ENCODE measurements at places on chromosomes 5 and 9.

DNA sequence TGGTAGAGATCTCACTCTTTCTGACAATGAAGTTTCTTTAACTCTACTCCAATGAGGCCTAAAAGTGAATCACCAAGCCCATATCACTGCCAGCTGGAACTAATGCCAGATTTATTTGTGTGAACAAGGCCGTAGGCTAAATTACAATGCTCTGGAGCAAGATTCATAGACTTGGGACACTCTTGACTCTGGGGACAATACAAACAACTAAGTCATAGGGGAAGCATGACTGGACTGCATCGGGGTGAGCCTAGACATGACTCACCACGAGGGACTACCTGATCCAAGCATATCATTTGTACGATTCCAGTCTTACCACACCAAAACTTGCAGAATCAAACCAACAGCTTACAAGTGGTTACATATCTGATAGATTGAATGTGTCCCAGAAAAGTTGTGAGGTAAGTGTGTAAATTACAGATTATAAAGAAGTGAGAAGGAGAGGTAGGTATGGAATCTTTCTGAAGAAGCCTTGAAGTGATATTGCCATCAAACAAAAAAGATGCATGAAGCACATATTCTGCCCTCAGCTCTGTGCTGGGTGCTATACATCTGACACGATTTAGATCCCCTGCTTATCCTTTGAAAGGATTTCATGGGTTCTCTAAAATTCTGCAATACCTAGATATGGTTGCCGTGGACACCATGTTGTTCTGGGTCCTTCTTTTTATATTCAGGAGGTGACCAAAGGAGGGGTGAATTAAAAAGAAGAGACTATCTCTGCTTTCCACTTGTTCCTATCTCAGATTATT is 199.3 kb upstream of the PDE4D start:
- no peak for DNase-seq

DNA sequence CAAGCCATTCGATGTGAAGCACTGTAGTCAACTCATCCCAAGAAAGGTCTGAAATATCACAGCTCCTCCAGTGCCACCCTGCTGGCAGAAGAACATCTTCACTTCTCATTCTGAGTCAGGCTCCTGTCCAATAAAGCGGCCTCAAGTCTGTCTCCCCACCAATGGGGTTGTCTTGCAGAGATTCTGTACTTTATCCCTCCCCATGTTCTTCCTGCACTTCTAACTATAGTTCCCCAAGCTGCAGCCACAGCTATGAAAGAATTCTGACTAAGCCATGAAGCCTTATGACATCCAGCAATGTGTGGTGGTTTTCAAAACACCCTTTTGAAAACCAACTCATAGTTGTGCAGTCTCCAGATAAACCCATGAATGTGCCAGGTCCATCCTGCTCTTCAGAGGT is 6.8 kb downstream of the MACROH2A1 start:
- DNase-seq = no peak

GRCh38 chr9:89601856-89602562 is 2.8 kb upstream of the GADD45G start:
- no peak for DNase-seq

DNA sequence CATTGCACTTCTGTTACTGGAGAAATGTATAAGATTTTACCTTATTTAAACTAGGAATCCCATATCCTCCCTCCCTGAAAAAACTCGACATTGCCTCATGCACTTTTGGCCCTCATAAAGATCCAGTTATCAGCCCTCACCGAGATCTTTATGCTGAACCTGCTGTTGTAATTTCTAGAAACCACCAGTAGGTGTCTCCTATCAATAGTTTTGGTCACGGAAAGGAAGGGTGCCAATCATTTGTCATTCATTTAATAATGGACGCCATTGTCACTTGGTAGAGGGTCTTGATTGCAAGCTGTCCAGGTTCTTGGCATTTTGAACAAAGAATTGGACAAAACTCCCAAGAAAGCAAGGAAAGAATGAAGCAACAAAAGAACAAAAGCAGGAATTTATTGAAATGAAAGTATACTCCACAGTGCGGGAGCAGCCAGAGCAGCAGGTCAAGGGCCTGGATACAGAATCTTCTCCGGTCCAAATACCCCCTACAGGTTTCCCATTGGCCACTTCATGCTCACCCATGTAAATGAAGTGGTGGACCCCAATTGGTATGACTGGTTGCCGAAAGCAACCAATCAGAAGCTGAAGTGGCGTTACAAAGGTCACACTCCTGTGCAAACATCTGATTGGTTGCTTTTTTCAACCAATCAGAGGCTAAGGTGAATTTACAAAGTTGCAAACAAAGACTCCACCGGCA is 524.3 kb downstream of the PSAT1 start:
- DNase-seq = no peak

DNA sequence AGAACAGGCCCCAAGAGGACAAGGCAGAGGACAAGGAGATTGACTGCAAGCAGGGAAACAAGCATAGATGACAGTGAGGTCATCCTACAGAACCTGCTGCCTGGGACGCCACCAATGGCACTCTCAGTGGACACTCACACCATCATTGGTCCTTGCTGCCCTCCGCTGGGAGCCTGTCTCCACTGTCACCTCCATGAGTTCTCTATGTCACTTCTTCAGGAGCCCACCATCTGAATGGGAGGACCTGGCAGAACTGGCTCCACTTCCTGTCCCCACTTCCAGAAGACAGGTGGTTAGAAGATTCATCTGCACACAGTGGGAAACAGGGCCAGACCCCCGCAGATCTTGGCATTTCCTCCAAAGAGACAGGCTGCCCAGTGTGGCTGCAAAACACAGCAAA is 188.9 kb downstream of the HSD17B3 start:
- no peak for DNase-seq

GRCh38 chr9:116286297-116286696 is 132.7 kb downstream of the PAPPA start:
- DNase-seq = no peak

DNA sequence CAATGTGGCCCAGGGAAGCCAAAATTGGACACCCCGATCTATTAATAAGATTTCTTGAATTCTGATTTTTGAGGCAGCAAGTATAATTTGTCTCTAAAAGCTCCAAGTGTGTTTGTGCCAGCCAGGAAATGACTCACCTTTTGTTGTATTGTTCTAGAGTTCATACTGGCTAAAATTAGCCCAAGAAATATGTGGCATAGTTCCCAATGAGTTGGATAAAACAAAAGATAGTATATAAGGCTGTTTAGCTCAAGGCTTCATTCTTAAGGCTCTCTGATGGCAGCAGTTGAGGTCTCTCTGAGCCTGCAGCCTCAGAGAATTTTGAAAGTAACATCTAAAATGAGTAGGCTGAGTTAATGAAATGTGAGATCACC is 21.6 kb downstream of the HMGXB3 start:
- no peak for DNase-seq

GRCh38 chr5:134106991-134107701 is 7.3 kb upstream of the TCF7 start:
- DNase-seq = no peak

GRCh38 chr5:56522169-56522568 is 289.0 kb upstream of the ANKRD55 start:
- DNase-seq = no peak

GRCh38 chr5:58187432-58188261 is 272.2 kb downstream of the PLK2 start:
- no peak for DNase-seq

DNA sequence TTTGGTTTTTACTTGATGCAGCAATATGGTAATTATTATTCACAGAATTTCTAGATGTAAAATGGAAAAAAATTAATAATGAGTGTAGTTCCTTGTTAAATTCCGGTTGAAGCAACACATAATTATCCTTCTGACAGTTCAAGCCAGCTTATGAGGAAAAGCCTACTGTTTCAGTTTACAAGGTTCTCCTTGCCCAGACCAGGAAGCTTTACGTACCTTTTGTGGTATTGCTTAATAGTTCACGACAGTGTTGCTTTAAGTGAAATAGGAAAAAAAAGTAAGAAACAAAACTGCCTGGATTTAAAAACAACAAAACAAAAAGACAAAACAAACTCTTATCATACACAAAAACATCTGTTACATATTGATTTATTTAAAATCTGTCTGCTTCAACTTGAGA is 547.3 kb upstream of the C9orf72 start:
- DNase-seq = no peak

- DNase-seq = no peak
Measured at GRCh38 chr9:69834056-69834455, 13.4 kb downstream of the CFAP95 start.

GRCh38 chr9:92887880-92888338 is 10.1 kb upstream of the ZNF484 start:
- DNase-seq = no peak

GRCh38 chr9:88922091-88922490 is 69.2 kb upstream of the S1PR3 start:
- DNase-seq = no peak

GRCh38 chr9:109733690-109734089 is 46.3 kb upstream of the PALM2AKAP2 start:
- no peak for DNase-seq

- DNase-seq = no peak
Measured at GRCh38 chr5:174759091-174759490, 34.7 kb downstream of the MSX2 start.

DNA sequence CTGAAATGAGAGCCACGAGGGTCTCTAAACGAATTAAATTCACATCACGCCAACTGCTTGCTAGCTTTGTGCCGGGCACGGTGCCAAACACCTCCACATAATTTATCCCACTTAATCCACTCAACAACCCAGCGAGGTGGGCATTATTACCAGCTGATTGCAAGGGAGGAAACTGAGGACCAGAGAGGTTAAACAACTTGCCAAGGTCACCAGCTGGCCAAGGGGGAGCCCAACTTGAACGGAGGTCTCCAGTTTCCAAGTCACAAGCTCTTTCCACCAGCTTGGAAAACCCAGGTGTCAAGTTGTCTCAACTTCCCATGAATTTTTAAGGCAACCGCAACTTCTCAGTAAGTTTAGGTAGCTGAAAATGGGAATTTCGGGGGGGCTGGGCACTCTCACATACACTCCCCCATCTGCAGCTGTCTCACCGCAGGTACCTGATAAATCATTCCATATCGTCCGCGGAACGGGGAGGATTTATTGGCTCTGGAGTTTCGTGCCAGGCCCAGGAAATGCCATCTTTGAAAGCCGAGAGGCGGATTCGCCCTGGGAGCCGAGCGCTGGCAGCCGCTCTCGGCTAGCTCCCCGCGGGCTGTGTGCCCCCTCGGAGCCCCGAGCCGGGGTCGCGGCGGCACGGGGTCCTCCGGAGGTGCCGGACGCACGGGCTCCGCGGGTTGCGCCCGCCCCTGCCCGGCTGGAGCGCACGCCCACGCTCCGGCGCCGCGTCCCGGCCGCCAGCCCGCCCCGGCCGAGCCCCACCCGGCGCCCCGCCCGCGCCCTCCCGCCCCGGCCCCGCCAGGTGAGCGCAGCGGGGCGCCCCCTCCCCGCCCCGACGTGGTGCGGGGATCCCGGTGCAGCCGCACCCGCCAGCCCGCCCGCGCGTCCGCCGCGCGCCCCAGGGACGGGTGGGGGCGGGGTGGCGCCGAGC is 617 bp downstream of the PTPN3 start:
- no peak for DNase-seq

GRCh38 chr9:115956371-115956770 is 197.2 kb upstream of the PAPPA start:
- no peak for DNase-seq

DNA sequence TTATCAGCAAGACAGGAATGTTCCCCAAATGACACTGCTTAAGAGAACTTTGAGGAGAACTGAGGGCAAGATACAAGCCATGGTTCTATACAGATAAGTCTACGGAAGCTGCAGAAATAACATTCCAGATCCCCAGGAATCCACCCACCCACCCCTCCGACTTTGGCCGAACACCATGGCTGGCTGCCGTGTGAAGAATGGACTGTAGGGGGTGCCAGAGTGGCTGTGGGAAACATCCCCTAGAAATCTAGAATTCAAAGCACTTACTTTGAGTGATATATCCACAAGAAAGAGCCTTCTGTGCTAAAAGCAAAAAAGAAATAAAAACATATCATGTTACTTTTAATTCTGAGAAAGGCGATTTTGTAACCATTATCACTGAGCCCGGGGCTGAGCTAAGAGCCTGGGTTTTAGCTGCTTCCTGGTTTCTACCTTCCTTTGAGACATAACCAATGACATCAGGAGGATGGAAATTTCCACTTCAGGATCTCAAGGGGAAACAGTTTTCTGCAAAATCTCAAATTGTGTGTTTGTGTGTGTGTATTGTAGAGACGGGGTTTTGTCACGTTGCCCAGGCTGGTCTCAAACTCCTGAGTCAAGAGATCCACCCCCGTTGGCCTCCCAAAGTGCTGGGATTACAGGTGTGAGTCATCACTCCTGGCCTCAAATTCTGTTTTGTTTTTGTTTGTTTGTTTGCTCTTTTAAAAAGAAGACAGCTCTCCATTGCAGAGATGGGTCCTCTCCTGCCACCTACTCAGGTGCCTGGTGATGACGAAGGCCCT is 36.4 kb downstream of the GGTA1 start:
- DNase-seq = no peak

- DNase-seq = no peak
Measured at GRCh38 chr9:129326061-129327005, 148.3 kb upstream of the IER5L start.

DNA sequence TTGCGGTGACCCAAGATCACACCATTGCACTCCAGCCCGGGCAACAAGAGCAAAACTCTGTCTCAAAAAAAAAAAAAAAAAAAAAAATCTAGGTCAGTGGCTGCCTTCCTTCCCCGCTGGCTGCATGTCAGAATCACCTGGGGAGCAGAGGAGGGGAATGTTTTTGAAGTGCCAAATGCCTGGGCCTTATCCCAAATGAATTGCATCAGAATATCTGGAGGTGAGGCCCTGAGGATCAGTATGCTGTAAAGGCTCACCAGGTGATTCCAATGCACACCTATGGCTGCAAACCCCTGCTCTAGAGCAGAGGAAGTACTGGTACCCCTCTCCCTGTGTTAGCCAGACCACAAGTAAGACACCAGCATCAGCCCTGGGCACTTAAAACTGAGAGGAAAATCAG is 44.7 kb upstream of the GABRP start:
- DNase-seq = no peak

Measured in stimulated activated CD8-positive, alpha-beta memory T cell treated with anti-CD3 and anti-CD28 coated beads, Interleukin-4, amount 100 ng/mL, for 4 hours (primary cell).